ENCODE measurements at places on chromosomes 1 and 21.
A peak's percentile ranks its signal among the peaks of the same experiment; 100 is the strongest.

DNA sequence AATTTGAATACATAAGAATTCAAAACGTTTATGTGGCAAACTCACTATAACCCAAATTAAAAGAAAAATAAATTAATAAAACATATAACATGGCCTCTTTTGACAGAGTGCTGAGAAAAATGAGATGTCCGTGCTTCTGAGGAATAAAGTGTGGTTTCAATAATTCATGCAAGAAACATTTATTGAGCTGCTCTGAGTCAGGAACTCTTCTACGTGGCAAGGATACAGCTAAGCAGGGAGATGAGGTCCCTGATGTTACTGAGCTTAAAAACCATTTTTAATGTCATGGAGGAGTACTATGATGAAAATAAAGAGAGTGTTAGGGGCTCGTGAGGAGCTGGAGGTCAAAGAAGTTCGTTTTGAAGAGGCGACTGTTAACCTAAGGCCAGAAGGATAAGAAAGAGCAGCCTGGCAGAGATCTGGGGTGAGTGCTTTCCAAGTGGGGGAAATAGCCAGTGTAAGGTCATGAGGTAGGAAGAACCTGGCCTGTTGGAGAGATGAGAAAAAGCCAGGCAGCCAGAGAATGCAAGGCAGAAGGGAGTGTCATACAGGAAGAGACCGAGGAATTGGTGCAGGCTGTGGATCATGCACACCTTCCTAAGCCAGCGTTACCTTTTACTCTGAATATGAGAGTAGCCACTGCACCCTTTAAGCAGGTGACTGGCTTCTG is 182.2 kb upstream of the DUSP10 start:
- no peaks in the 10 kb centered on the region for H3K36me3 ChIP-seq
- no peak overlapping the region for H3K4me3 ChIP-seq
- no peaks in the 10 kb centered on the region for H3K4me1 ChIP-seq
- H3K27me3 ChIP-seq, result no peaks in the 10 kb centered on the region

DNA sequence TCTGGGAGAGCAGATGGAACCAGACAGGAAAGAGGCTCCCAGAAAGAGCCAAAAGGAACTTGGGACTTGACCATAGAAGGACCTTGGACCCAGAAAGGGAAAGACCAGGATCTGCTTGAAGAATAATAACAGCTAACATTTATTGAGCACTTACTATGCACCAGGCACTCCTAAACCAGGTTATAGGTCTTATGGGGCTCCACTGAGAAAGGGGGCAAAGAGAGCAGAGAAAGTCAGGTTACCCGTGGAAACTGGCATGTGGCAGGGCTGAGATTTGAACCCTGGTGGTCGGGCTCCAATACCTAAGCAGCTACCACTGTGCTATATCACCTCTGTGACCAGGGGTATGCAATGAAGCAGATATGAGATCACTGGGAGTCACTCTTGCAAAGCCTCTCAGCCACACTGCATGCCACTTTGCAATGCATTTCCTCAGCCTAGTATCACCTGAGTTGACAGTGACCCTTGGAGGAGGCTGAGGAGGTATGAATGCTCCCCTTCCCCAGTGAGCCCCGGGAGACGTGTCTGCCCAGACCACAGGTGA is 37.8 kb downstream of the HSPG2 start:
- no peak for DNase-seq
- H3K27ac ChIP-seq, result peak overlapping the region; percentile 99
- peaks cover 100% of the 10 kb centered on the region for H3K4me1 ChIP-seq
- H3K27me3 ChIP-seq, result no peaks in the 10 kb centered on the region
- peaks cover 15% of the 10 kb centered on the region for H3K36me3 ChIP-seq
- H3K4me3 ChIP-seq, result no peak overlapping the region

DNA sequence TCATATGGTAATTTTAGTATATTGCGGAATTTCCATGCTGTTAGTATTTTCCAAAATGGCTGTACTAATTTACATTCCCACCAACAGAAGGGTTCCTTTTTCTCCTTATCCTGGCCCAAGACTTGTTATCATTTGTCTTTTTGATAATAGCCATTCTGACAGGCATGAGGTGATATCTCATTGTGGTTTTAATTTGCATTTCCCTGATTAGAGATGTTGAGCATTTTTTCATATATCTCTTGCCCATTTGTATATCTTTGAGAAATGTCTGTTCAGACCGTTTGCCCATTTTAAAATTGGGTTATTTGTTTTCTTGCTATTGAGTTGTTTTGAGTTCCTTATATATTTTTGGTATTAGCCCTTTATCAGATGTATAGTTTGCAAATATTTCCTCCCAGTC is 14.0 kb downstream of the CAPZA1 start:
- H3K36me3 ChIP-seq, result peaks cover 3% of the 10 kb centered on the region
- no peak for DNase-seq
- peaks cover 63% of the 10 kb centered on the region for H3K4me1 ChIP-seq
- H3K4me3 ChIP-seq, result no peak overlapping the region
- no peak overlapping the region for H3K27ac ChIP-seq
- no peaks in the 10 kb centered on the region for H3K27me3 ChIP-seq

- no peak overlapping the region for H3K27ac ChIP-seq
- H3K36me3 ChIP-seq, result no peaks in the 10 kb centered on the region
- H3K27me3 ChIP-seq, result no peaks in the 10 kb centered on the region
- no peaks in the 10 kb centered on the region for H3K4me1 ChIP-seq
- no peak for DNase-seq
Measured at GRCh38 chr21:25330266-25330665, 277.0 kb downstream of the MRPL39 start.

GRCh38 chr1:111814305-111814628 is 58.6 kb downstream of the DDX20 start:
- H3K4me3 ChIP-seq, result no peak overlapping the region
- DNase-seq, result no peak
- H3K27ac ChIP-seq, result no peak overlapping the region
- H3K4me1 ChIP-seq, result no peaks in the 10 kb centered on the region

DNA sequence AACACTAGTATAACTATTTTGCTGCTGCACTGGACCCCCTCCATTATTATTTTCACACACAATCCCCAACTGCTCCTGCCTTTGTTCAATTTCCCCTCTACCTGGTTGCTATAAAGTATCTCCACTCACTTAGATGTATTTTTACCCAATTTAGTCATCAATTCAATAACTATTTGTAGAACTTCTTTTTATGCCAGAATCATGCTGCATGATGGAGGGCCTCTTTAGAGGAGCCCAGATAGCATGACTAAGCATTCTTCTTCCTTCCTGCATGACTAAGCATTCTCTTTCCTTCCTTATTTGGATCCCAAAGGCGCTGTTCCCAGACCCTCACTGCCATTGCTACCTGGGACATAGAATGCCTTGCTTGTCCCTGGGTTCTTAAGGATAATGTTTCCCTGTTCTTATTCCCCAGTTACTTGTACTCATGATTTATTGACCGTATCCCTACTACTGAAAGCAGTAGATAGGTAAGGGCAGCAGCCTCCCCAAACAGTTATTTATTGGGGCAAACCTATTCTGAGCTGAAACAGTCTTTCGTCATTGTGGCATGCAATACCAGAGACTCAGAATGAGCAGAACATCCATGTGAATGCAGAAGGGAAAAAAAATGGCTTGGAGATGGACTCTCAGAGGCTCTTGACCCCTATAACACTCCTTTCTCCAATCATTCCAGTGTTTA is 89.3 kb upstream of the AKT3 start:
- no peaks in the 10 kb centered on the region for H3K36me3 ChIP-seq
- no peaks in the 10 kb centered on the region for H3K4me1 ChIP-seq
- no peak overlapping the region for H3K27ac ChIP-seq
- no peaks in the 10 kb centered on the region for H3K27me3 ChIP-seq
- H3K4me3 ChIP-seq, result no peak overlapping the region

GRCh38 chr1:180144659-180145357 is 9.9 kb upstream of the QSOX1 start:
- H3K4me1 ChIP-seq, result no peaks in the 10 kb centered on the region
- no peaks in the 10 kb centered on the region for H3K36me3 ChIP-seq
- no peak for DNase-seq
- H3K27me3 ChIP-seq, result peaks cover 17% of the 10 kb centered on the region
- no peak overlapping the region for H3K27ac ChIP-seq
- H3K4me3 ChIP-seq, result no peak overlapping the region
